ENCODE measurements at places on chromosomes 4 and X. TPM values are rescaled to one million over a fixed set of nuclear protein-coding genes. Genes with fewer than 3 reads are reported as not detected.

The TMPRSS11A gene
- total RNA-seq, result not detected

The PRMT9 gene
- total RNA-seq, result 6.0 TPM

The CT83 gene
- total RNA-seq, result not detected

The SUPT20HL2 gene
- not detected for total RNA-seq

The SLC9B2 gene
- 5.0 TPM for total RNA-seq

The SCD5 gene
- 6.6 TPM for total RNA-seq

The CHRDL1 gene
- total RNA-seq, result 1.5 TPM

The RPS6KA6 gene
- total RNA-seq, result 1.1 TPM

The SMIM10L2A gene
- 0.17 TPM for total RNA-seq

The GSX2 gene
- not detected for total RNA-seq

The EDA gene
- total RNA-seq, result 1.2 TPM
